ENCODE measurements at places on chromosomes 12 and 14. TPM values are rescaled to one million over a fixed set of nuclear protein-coding genes. Genes with fewer than 3 reads are reported as not detected.

Gene STAT2
- total RNA-seq, result 70.3 TPM

Gene CNIH1
- total RNA-seq, result 113 TPM

Gene GUCY2C
- total RNA-seq, result not detected

Gene AQP6
- not detected for total RNA-seq

Gene NANOG
- total RNA-seq, result not detected

Gene DACT1
- 7.8 TPM for total RNA-seq

Gene PLA2G1B
- total RNA-seq, result not detected

Data from activated T-helper 2 cell treated with anti-CD3 and anti-CD28 coated beads, Interferon-gamma antibody, Interleukin-2, Interleukin-4, amounts not matched to agents 10 μg/mL and 5 μg/mL and 100 μg/mL, durations not matched to agents 14 hours and 24 hours and 36 hours (primary cell).